ENCODE measurements at places on chromosomes 5 and 9.
A peak's percentile ranks its signal among the peaks of the same experiment; 100 is the strongest.

DNA sequence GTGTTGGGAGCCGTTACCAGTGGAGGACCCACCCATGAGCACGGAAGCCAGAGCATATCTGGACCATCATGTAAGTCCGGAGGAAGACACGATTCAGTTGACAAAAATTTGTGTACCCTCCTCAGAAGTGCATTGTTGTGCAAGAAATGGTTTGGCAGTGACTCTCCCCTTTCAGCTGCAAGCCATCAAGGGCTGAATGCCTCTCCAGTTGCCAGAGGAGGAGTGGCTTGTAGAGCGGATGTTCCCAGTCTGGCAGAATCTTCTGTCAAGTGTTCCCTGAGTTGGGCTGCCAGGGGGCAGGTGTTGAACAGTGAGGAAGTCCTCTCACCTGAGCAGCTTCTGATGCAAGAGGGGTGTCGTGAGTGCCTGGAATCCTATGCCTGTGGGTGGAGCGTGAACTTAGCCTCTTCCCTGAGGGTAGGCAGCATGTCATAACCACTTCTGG is 27.6 kb upstream of the CDKN2AIPNL start:
- DNase-seq: no peak

DNA sequence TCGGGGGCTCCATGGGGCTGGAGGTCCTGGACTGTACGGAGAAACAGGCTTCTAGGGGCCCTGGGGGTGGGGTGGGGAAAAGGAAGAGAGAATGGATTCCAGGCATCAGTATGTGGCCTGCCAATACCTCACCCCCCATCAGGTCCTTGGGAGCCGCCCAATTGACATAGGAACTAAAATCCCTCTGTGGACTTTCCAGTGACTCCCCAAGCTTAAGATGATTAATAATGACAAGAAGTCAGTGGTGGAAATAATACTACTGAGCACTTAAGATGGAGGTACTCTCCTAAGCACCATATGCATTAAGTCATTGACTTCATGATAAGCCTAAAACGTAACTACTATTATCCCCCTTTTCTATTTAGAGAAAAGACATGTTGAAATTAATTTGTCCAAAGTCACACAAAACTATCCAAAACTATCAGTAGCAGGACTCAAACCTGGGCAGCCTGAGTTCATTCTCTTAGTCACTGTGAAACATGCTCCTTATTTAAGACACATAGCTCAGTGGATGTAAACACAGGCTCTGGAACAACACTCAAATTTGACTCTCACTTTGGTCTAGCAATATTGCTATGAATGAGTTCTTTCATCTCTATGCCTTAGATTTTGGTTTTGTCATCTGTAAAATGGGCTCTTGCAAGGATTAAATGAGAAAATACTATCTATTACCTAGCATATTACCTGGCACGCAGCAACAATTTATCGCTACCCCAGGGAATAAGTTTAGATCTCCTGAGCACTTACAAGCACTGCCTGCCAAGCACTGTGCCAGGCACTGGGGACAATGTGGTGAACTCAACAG is 9.5 kb downstream of the SPRY4 start:
- no peak for DNase-seq

- no peak for DNase-seq
Observed at GRCh38 chr5:37520811-37521210, 141.7 kb downstream of the WDR70 start.

DNA sequence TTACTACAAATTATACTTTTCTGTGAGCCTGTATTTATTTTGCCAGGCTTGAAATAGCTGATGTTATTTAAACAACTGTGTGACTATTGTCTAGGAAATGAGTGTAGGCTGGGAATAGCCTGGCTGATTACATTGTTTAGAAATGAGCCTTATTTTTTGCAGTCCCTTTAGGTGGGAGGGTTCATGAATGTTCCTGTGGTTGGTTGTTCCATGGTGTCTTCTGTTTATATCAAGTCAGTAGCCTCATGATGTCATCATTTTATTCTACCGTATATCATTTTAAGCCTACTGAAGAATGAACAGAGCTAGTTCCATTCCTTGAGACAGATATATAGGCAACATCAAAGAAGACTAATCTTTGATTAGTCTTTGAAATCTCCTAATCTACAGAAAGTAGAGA is 53.1 kb downstream of the MAP1B start:
- DNase-seq: no peak

- DNase-seq: no peak
Observed at GRCh38 chr5:171152382-171152781, 156.7 kb upstream of the TLX3 start.

DNA sequence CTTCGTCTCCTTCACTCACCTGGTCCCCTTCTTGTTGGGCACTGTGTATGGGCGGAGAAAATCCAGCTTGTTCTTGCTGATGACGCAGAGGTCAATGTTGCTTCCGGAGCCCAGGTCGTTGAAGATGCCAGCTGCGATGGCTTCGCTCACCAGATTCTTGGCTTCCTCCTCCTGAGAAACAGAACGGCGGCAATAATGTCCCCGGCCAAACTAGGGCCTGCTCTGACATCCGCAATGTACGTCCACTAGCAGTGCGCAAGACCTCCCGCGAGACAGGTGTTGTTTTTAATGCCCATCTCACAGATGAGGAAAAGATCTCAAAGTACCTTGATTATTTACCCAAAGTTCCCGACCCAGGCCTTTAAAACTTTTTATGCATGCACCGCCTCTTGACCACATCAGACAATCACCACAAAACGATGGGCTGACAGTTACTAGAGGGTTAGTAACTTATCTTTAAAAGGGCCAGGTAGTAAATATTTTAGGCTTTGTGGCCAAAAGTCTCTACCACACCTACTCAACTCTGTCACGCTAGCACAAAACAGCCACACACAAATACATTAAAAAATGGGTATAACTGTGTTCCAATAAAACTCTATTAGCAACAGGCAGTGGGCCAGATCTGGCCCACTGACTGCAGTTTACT is 58.4 kb downstream of the PSMB7 start:
- no peak for DNase-seq

- no peak for DNase-seq
Observed at GRCh38 chr5:136984772-136985446, 514.2 kb downstream of the SPOCK1 start.

GRCh38 chr9:117204971-117205370 is 209.9 kb downstream of the ASTN2 start:
- DNase-seq: no peak

DNA sequence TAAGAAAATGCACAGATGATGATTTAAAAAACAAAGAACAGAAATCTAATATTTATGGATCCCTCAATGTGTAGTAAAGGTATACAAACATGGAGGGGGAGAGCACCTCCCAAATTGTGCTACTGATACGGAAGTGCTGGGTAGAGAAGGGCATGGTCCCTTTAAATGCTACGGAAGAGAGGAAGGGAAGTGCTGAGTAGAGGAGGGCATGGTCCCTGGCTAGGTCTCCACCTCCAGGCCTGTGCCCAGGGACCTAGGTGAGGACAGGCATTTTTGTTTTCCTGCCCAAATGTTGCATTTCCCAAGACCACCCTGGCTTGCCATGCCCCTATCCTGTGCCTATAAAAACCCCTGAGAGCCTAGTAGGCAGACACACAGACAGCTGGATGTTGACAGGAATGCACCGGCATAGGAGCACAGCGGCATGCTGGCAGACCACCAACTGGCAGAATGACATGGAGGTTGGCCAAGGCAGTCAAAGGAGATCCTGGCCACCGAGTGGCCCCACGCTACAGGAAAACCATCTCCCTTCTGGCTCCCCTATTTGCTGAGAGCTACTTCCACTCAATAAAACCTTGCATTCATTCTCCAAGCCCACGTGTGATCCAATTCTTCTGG is 62.1 kb upstream of the SPDL1 start:
- no peak for DNase-seq

GRCh38 chr5:180817893-180818674 is 15.5 kb upstream of the MGAT1 start:
- no peak for DNase-seq

DNA sequence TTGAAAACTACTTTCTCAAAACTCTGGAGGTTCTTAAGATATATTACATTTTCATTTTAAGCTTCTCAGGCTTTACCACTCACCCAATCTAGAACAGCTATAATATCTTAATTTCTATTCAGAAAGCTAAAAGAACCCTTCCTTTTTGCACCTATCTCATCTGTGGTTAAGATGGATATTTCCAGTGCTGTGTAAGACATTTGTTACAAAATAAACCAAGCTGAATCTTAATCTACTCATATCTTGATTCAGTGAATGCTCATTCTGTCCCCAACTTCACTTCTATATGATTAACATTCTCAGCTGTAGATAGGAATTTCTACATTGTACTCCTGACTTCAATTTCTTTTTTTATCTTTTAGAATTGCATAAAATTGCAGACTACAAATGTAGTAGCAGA is 15.0 kb downstream of the ABHD17B start:
- no peak for DNase-seq

DNA sequence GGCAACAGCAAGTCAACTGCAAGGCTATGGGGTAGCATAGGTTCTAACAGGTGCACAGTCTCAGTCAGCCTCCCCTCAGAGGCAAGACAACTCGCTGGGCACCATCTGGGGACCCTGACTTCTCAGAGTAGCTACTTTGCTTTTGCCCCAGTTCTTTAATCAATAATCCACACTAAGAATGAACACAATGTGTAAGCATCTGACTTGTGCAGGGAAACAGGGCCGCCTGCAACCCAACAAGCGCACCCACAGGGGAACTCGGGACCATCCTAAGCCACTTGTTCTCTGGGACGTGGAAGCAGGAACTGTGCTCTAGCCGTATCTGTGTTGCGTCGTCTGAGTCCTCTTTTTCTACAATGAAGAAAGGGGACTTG is 1.9 kb downstream of the MOB3B start:
- no peak for DNase-seq

GRCh38 chr5:40410231-40410861 is 269.4 kb upstream of the PTGER4 start:
- peak; percentile 64 for DNase-seq

GRCh38 chr5:88394536-88395175 is 126.0 kb upstream of the TMEM161B start:
- no peak for DNase-seq

DNA sequence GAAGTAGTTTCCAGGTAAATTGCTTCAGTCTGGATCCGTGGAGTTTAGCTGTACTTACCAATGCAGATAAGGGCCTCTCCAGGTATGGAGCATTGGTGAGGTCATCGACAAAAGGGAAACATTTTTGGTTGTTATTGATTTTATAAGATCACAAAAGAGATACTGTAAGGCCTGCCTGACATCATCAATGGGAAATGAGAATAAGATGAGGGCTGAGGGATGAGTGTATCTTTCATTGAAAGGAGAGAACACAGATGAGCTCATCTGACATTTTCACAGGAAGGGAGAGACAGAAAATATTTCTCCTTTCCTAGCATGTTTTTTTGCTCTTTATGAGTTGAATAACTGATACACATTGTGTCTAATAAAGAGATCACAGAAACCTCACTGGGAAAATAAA is 233.6 kb downstream of the SAXO1 start:
- DNase-seq: no peak

- no peak for DNase-seq
Observed at GRCh38 chr5:165425594-165425993, 1920.2 kb downstream of the MAT2B start.

GRCh38 chr9:10254338-10254737 is 358.5 kb downstream of the PTPRD start:
- no peak for DNase-seq

DNA sequence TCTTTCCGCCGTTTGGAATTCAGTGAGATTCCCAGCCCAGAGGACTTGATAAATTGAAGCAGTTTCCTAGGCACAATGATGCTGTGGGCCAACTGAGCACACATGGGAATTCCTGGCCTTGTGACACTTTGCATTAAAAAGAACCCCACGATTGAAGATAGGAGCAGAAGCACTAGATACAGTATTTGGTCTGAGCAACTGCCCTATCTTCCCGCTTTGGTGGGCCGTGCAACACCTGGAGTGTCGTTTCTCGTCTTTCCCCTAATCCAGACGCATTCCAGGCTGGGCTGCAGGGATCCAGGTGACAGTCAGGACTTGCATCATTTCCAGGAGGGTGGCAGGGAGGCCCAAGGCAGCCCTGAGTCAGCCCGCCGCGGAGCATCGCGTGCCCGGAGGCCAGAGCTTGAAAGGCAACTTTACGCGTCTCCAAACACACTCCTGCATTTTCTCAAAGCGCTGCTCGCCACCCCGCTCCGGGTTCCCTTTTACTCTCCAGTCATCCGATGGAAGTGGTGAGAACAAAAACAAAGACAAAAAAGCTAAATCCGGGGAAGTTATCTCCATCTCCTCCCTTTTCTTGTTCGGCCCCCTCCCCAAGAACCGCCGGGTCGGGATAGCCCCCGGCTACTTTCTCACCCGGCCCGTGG is 753 bp upstream of the STC2 start:
- DNase-seq: no peak

DNA sequence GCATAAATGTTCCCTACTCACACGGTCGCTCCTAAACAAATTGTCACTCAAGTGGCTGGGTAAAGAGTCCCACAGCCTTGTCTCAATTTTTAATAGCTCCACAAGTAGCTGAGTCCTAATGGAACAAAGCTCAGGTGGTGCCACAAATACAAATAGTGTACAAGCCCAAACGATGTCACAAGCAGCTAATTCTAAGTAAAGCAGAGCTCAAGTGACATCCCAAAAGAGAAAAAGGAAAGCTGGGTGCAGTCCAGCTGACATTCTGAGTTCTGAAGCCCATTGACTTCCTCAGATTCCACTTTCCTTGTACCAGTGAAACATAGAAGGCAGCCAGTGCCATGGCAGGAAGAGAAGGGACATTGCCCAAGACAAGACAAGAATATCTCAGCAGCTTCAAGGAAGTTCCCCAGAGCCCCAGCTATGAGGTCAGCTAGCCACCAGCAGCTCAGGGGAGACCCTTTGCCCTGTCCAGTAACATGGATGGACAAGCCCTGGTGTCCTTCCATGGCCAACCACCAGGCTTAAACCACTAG is 231.2 kb upstream of the SGCD start:
- DNase-seq: no peak

DNA sequence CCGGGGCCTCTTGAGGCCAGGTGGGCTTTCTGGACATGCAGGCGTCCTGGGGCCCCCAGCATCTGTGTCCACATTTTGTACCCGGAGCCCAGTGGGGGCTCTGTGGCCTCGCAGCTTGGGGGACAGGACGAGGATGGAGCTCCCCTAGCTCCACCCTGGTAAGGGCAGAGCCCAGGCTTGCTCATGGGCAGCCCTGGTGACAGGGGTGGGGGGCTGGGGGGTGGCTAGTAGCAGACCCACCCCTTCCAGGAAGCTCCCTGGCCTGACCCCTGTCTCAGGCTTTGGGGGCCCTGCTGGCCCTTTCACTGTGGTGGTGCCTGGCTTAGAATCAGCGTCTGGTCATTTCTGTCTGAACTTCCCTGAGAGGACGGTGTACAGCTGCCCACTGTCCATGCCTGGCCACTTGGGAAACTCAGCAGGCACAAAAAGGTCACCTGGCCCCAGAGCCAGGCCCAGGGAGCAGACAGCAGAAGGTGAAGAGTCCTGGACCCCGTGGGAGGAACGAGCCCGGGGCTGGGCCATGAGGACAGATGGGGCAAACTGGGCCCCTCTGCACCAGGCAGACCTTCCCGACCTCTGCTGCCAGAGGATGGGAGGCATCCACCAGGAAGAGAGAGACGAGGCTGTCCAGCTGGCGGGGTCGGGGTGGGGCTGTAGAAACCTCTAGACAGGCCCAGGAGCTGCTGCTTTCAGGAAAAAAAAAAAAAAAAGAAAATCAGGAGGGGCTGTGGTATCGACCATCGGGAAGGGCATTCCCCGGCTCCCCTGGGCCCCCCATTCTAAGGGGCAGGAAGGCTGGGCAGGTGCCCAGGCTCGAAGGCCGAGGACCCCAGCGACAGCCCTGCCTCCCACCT is 52.8 kb downstream of the EXD3 start:
- no peak for DNase-seq
